ENCODE measurements at places on chromosomes 16 and 17. TPM values are rescaled to one million over a fixed set of nuclear protein-coding genes. Genes with fewer than 3 reads are reported as not detected.
A peak's percentile ranks its signal among the peaks of the same experiment; 100 is the strongest.

GRCh38 chr17:82551779-82552457, 32.4 kb downstream of the FOXK2 start:
- DNase-seq = peak; percentile 50

DNA sequence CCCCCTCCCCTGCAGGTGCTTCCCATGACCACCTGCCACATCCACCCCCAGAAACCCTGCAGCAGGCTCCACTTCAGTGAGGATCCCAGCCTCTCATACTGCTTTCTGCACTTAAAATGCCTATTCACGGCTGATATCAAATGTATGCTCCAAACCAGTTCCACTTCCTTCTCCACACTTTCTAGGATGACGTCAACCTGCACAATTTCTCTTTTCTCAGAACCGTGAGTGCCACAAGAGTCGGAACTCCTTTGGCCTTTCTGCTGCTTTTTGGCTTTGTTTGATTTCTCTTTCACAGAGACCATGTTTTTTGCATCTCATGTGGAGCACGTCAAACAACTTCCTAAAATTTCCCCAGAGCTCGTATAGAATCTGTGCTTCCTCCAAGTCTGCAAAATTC, 378.8 kb upstream of the TNRC6C start:
- DNase-seq = no peak

SLC6A2 gene
- polyA plus RNA-seq = 0.12 TPM

DNA sequence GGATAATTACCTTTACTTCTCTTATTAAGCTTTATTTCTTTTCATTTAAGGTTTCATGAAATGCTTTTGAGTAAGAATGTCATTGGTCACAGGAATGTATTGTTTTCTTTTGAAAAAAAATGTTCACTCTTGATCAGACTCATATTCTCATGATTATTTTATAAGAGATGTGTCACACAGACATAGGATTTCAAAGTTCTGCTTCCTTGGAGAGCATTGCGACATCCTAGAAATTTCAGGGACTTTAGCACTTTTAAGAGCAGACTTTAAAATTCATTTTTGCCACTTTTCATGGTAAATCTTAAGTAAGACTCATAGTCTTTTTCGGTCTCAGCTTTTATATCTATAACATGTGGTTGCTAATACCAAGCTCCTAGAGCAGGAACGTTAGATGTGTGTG, 314.7 kb downstream of the CDH8 start:
- DNase-seq = no peak

- peak; percentile 60 for DNase-seq
These were observed 461.7 kb upstream of the DYNLRB2 start for GRCh38 chr16:80079072-80079471.

DPH1 gene
- 40.4 TPM for polyA plus RNA-seq

GRCh38 chr17:57481910-57482391, 225.6 kb downstream of the MSI2 start:
- peak; percentile 71 for DNase-seq

CCT6B gene
- polyA plus RNA-seq = 2.8 TPM

ZNF319 gene
- polyA plus RNA-seq = 5.8 TPM

MPP2 gene
- 3.4 TPM for polyA plus RNA-seq
